NCI-H524 treated with DMSO at 0.1 percent for 48 hours (cell line): ENCODE measurements at places on chromosomes 6 and 20.

DNA sequence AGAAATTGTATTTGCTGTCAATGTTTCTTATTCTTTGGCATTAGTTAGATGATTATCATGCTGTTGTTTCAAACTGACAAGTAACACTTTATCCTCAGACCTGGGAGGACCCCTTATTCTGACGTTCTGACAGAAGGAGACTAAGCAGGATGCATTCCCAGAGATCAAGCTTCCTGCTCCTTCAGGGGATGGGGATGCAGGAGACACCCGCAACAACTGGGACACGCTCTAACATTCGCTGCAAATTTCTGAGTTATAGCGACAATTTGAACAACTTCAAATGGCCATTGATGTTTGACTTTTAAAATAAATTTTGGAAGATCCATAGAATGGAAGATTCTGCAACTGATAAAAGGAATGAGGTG, 69.0 kb upstream of the ZNF184 start:
- no peak for DNase-seq

DNA sequence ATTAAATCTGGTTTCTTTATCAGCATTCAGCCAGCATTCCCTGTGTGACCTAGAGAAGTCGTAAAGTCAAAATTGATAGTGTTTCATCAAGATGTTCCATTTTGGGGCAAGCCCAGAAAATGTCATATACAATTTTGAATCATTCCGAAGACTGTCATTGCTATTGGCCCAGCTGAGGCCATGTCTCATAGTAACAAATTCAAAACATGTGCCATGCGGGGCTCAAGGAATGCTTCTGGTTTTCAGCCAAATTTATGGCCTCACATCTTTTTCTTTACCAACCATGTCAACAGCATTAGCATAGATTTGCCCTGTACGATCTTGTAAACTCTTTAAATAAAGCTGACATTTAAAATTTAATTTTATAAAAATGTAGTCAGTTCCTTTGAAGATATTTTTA, 314.7 kb downstream of the PAX1 start:
- DNase-seq, result no peak

DNA sequence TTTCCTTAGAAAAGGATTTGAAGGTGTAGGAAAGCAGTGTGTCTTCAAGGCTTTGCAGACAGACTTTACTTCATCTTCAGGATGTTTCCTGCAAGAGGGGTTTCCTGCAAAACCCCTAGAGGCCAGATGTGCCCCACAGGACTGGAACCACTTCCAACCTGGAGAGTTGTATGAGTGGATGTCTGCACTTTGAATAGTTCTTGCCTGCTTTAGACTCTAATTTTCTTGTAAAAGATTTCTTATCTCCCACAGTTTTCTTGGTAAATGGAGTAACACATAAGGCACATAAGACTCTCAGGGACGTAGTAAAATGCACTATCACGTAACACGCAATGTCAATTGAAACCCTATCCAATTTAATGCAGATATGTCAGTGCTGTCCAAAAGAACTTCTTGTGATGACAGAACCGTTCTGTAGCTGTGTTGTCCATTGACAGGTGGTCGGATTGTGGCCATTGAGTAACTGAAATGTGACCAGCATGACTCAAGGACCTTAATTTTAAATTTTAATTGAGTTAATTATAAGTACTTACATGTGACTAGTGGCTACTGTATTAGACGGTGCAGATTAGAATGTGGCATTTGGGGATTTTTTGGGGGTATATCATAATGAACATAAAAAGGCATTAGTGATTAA, 118.7 kb downstream of the JARID2 start:
- DNase-seq, result no peak

- DNase-seq, result no peak
Measured at GRCh38 chr6:20916086-20916485, 381.8 kb downstream of the CDKAL1 start.

DNA sequence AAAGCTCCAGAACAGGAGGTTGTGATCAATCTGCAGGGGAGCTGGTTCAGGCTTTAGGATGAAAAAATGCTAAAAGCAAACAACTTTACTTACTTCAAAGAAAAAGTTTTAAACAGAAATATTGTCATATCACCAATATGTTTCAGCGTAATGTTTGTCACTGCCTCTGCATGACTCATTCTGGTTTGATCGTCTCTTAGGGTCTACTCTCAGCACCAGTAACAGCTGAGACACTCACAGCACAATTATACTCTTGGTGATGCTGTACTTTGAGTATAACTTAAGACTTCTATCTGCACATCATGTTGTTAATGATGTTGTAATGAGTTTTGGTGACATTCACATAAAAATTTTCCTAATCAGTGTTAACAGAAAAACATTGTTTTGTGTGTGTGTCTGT, 665.4 kb downstream of the EPM2A start:
- no peak for DNase-seq

DNA sequence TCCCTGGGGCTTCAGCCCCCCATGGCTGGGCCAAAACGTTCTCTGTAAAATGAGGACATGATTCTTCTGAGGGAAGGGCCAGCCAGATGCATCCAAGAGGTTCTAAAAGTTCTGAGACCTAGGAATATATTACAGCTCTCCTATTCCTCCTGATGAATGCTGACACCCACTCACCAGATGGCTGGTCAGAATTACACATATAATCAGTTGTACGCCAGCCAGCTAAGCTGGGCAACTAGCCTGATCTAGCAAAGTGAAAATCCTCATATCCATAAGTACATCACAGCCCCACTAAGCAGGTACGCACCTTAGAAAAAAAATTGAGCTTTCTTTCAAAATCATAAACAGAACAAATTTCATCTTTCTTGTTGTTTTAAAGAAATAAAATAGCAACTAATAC, 34.8 kb downstream of the C6orf118 start:
- DNase-seq, result no peak

GRCh38 chr6:36508532-36508931, 38.7 kb downstream of the STK38 start:
- no peak for DNase-seq

DNA sequence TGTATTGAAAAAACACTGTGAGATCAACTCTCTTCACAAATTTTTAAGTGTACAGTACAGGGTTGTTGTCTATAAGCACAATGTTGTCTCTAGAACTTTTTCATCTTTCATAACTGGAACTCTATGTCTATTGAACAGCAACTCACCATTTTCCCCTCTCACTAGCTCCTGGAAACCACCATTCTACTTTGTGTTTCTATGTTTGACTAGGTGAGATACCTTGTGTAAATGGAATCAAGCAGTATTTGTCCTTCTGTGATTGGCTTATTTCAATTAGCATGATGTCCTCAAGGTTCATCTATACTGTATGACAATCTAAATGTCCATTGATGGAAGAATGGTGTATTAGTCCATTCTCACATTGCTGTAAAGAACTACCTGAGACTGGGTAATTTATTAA, 210.1 kb upstream of the FUT9 start:
- no peak for DNase-seq

DNA sequence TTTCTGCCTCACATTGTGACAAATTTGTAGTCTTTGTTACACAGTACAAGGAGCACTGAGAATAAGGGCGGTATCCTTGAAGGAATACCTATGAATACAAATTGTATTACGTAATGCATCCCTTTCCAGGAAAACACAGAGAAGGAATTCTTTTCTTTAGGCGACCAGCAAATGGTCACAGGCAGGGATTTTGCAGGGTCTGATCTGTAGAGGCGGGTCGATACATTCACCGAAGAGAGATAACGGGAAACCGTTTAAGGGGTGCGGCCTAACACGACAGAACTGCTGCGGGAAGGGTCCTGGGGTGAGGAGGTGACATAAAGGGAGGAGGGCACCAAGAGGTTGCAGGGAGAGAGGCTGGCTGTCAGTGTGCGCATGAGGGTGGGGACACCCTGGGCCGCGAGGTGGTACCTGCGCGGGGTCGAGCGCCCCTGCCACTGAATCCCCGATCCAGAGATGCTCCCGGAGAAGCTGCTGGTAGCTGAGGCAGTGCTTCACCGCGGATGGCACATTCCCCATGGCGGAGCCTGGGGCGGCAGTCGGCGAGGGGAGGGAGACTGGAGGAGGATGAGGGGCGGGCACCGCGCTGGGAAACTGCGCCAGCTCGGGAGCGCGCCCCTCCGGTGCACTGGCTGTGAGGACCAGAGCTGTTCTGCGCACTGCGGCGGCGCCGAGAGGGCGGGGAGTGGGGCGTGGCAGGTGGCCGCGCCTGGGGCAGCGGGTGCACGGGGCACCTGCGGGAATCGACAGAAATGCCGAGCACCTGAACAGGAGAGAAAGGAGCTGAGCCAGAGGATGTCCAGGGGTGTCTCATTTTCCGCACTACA, at the start of gene HMGCLL1:
TSS of gene HMGCLL1 (minus strand) at position 656 of the 827 bp plus-strand sequence. CDS start at position 519, 137 bp downstream.
- DNase-seq, result peak; percentile 9

GRCh38 chr6:125906158-125906998, 50.2 kb upstream of the HINT3 start:
- DNase-seq, result no peak
